ENCODE measurements at places on chromosomes 12 and 14.

DNA sequence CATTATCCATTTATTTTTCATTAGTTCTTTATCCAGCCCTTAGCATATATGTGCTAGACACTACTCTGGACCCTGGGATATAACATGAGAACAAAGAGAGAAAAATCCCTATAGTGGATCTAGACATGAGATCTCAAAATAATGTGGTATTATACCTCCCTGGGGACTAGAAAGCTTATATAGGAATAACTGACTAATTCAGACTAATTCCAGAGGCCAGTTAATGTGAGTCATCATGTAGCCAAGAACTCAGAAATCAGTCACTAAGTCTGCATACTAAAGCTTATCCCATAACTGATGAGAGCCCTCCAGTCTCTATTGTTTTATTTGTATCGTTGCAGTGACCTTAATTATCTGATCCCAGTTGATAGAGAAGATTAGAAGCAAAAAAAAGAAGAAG, 267.1 kb upstream of the RGS6 start:
- DNase-seq: no peak

DNA sequence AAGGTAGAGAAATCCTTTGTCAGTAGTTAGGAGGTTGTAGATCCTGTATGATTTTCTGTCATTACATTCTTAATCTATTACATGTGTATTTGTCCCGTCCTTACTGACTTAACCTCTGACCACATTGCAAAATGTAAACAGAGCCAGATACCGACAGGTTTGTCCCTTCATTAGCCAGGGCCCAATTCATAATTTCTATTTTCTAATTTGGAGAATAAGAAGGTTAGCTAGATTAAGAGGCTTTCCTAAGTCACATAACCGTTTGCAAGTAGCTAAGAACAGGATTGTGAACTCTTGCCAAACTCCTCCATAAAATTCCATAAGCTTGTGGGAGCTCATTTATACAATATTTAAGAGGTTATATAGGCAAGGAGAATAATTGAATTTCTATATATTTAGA, 352.6 kb downstream of the RAD51B start:
- no peak for DNase-seq

DNA sequence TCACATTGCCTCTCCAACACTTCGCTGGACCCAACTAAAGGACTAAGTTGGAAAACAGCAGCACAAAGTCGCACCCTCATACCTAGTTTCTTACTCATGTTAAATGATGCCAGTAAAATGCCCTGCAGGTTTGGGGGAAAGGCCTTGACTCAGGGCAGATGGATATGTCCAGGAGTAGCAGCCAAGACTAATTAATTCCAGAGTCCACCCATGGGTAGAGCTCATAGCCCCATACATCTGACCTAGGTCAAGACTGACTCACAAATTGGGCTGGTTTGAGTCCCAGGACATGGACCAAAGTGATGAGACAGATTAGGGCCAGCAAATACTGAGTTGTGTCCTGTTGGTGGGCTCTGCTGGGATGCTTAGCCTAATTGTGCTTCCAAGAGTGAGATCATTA, 224.0 kb upstream of the BTG1 start:
- DNase-seq: no peak

DNA sequence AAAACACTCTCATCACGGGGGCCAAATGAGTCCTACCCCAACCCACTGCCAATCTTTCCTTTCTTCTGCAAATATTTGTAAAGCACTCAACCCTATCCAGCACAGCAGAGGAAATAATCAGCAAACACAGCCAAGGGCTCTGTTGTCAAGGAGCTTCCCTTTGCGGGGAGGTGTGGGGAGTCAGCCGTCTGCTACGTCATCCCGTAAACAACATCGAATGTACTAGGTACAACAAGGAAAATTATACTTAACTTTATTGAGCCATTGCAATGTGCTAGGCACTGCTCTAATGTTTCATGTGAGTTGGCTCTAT, 22.8 kb downstream of the TMEM63C start:
- DNase-seq: no peak

DNA sequence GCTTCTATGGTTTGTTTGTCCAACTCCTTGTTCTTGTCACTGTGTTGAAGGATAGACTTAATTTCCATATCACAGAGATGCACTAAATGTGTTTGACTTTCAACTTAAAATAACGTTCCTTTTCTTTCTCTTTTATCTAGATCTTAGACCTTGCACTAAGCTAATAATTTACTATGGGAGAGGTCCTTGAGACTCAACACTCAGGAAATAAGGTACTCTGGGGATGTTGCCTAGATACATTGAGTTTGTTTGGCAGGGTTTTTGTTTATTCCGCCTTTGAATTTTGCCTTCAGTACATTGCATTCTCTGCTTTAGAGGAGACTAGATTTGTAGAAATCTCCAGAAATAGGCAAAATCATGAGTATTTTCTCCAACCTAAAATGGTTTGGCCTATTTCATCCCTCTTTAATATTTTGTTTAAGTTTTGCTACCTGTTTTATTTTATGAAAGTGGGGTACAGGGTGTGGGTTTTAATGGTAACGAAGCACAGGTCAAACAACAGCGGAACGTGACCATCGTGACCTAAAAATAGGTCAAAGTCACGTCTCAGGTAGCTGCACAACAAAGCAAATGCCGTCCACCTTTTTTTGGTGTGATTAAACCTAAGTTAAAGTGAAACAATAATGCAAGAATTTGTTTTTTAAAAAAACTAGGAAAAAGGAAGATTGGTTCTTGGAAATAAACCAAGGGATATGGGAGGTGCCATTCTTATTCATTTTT, 115.3 kb upstream of the CPSF6 start:
- DNase-seq: no peak

- DNase-seq: no peak
These were observed 7.6 kb upstream of the ITGA5 start for GRCh38 chr12:54426690-54427089.

DNA sequence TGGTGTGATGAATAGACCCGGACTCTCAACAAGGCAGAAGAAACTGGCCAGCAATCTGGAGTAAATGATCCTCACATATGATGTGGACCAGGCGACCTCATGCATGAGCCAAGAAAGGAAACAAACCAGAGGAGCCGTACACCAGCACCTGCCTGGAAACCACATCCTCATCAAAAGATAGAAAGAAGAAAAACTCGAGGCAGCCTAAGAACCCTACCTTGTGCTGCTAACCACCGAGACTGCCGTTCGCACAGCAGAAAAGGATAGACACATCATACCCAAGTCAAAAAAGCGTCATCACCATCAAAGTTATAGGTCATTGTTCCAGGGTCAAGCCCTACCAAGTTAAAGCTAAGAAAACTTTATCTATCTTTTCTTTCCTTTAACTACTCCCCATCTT, 66.7 kb downstream of the RESF1 start:
- peak; percentile 1 for DNase-seq

DNA sequence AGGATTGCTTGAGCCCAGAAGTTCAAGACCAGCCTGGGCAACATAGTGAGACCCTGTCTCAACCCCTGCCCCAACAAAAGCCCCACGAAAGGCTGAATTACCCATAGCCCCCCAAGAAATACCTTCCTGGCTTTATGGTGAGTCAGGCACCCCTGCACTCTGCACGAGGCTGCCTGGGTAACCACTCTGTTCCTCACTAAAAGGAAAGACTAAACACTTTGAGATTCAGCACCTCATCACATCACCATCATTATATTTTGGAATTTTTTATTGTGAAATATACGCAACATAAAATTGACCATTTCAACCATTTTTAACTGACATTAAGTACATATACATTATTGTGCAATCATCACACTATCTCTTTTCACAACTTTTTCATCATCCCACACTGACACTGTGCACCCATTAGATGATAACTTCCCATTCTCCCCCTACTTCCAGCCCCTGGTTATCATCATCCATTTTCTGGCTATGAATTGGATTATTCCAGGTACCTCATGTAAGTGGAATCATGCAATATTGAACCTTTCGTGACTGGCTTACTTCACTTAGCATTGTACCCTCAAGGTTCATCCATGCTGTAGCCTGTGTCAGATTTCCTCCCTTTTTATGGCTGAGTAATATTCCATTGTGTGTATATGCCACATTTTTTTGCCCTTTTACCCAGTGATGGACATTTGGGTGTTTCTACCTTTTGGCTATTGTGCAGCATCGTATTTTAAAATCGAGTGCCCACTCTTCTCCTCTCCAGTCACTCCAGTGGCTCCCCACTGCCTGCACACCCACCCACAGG, 51.5 kb downstream of the TSPAN9 start:
- DNase-seq: no peak

- DNase-seq: no peak
These were observed 1.0 kb upstream of the PLEKHA5 start for GRCh38 chr12:19128485-19128884.

DNA sequence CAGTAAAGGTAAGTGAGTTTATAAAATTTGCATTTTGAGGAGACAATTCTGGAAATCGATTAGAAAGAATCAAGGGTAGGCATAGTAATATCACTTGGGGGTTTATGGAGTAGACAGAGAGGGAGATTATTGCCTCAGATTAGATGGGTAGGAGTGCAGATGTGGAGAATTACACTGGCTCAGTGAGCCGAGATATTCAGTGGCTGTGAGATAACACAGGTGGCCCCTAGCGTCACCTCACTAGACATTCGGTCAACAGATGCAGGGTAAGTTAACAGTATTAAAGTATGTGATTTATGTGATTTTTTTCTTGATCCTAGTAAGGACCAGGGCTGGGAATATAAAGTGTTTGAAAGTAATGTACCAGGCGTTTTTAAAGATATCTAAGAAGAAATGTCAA, 39.6 kb upstream of the KLRD1 start:
- no peak for DNase-seq

GRCh38 chr12:57489157-57489641, 1.3 kb downstream of the MARS1 start:
- no peak for DNase-seq

DNA sequence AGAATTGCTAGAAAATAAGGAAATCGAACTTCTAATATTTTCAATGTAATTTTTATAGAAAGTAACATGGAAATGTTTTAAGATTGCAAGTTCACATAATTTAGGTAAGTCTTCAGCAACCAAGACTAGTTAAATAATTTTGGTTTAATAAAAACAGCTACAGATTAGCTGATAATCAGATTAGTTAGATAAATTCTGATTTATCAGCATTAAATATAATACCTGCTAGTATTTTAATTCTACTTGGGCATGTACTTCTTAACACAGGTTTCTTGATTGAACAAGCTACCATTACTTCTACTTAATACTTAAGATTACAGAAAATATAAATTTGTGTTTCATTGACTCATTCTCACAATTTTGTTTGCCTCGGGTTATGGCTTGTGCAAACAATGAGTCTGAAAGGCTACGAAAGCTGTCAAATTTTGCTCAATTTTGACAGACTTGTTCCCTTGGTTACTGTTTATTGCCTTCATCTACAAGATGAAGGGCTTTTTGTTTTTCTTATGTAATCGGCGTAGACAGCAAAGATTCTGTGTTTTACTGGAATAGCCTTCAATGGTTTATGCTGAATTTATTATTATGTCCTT, 116.1 kb upstream of the NUDT4 start:
- DNase-seq: no peak
